NCI-H1092 (cell line): ENCODE measurements at places on chromosomes 4 and X.

GRCh38 chrX:156001001-156001666 is 3.6 kb downstream of the IL9R start:
- no peak for DNase-seq

GRCh38 chr4:172698256-172698655 is 470.4 kb upstream of the GALNT7 start:
- DNase-seq, result no peak

GRCh38 chr4:174320494-174321199 is 36.9 kb downstream of the CEP44 start:
- no peak for DNase-seq

DNA sequence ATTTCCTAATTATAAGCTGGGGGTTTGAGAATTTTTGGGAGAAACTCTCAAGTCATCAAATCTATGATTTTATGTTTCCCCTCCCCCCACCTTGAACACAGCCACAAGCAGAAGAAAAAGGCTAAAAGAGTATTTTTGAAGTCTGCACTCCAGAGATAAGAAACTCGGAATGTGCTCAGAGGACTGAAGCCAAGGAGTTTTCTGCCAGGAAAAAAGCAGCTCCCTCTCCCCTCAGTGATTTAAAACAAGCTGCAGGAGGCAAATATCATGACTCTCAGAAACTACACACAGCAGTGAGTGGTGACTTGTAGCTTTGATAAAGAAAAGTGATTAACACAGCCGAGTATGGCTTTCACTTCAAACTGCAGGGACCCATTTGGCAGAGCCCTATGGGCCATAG is 800.2 kb upstream of the FTHL17 start:
- no peak for DNase-seq

GRCh38 chrX:122418758-122419157 is 765.3 kb upstream of the GRIA3 start:
- DNase-seq, result no peak

- DNase-seq, result no peak
These were observed 6.3 kb downstream of the ALG13 start for GRCh38 chrX:111687305-111687704.

GRCh38 chr4:144970597-144970996 is 127.4 kb downstream of the ANAPC10 start:
- no peak for DNase-seq

GRCh38 chr4:152028131-152028530 is 267.3 kb upstream of the GATB start:
- DNase-seq, result no peak

DNA sequence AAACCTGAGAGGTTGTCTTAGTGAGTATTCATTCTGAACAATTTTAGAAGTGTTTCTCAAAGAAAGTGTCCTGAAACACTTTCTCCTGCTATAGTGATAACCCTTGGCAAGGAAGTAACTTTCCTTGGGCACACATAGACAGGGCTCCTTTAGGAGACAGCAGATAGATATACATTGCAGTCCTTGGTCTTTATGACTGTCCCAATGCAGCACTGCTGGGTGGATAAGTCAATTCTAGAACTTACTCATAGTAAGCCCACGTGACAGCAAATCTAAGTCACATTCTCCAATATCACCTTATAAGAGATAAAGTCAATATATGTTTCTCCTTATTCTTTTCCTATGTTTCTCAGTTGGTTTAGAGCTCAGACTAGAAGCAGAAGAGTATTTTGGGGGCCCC is 46.7 kb downstream of the GPRASP3 start:
- DNase-seq, result no peak

DNA sequence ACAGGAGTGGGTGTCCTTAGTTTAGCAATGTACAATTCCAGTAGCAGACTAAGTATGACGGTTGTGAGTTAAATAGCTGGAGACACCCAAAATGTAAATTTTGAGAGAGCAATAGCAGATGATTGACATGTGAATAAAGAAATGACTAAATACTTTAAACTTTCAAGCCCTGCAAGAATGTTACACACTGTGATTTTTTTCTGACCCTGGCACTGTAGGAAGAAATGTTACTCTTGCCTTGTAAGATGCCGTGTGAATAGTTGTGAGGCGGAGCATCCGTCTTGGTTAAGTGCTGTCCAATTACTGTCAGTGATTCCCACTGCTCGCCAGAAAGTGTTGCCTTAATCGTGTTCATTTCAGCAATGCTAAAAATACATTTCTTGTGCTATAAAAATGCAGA is 1248.1 kb downstream of the RAPGEF2 start:
- no peak for DNase-seq

DNA sequence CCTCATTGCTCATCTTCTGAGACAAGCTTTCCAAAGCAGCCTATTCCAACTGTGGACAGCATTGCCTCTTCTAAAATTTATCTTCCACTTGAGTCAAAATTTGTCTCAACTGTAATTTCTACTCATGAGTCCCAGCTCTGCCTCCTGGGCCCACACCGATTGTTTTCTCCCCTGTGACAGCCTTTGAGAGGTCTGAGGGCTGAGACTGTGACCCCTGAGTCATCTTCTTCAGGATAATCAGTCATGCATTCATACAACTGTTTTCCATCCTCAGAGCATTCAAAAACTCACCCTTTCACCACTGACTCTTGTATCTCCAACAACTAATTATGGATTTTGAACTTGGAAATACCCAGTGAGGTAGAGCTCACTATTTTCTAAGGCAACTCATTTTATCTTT is 228.1 kb downstream of the EDA2R start:
- no peak for DNase-seq

- DNase-seq, result no peak
These were observed 33.2 kb downstream of the LRPAP1 start for GRCh38 chr4:3498901-3499510.

GRCh38 chrX:119266364-119266995 is 30.4 kb downstream of the PGRMC1 start:
- no peak for DNase-seq

- DNase-seq, result peak; percentile 14
These were observed 16.9 kb upstream of the MED28 start for GRCh38 chr4:17597517-17597916.

DNA sequence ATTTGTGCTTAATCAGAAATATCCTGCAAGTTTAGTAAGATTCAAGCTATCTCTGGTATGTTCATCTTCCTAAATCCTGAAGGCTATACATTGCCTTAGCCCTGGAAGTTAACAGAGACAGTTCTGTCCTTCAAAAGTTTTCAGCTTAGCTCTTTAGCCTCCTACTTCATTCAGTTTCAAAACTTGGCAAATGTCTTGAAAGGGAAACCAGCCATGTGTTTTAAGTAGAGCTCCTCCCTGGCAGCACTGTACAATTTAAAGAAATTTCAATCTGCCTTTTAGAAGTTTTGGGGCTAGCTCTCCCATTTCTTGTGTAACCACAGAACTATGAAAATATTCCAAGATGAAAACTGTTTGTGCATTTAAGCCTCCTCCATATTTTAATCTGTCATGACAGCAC is 47.0 kb downstream of the FANCB start:
- DNase-seq, result no peak

- DNase-seq, result no peak
These were observed 157.4 kb downstream of the SPRY1 start for GRCh38 chr4:123553733-123554637.

- no peak for DNase-seq
These were observed 37.1 kb downstream of the GK start for GRCh38 chrX:30690330-30690729.

GRCh38 chrX:48831136-48831908 is 4.1 kb downstream of the PCSK1N start:
- no peak for DNase-seq

- no peak for DNase-seq
These were observed 69.8 kb upstream of the BMP2K start for GRCh38 chr4:78706302-78706701.

DNA sequence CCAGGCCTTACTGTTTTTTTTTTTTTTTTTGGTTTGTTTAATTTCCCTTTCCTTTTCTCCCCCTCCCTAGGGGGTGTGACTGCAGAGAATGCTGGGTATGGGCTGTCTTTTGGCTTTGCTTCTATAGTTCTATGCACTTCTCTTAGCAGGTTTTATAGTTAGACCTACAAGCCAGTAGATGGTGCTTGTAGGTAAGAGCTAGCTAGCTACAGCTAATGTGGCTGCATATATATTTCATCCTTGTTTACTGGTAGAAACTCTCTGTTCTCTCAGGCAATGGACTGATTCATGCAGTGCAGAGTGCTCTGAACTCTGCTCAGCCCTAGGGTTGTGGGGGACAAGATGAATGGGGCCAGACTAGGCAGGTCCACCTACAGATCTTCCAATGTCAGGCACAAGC is 246.4 kb downstream of the SH2D1A start:
- DNase-seq, result no peak

GRCh38 chrX:130196466-130196865 is 24.7 kb downstream of the RAB33A start:
- DNase-seq, result no peak

GRCh38 chr4:132125131-132125530 is 1024.0 kb upstream of the PCDH10 start:
- DNase-seq, result no peak

DNA sequence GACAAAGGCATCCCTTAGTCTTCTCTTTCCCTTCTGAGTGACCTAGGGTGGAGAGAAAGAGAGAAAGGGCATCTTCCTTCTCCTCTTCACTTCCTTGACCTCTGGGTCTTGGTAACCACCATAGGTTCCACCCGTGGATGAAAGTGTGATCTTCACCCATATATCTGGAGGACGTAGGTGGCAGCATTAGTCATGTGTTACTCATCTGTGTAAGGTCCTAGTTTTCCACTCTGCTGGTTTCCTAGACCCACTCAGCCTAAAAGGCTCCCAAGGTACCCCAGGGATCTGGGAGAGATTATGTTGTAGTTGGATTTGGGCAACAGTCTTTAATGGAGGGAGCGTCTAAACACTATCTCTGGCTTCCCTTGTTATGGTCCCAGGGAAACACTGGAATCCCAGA is 45.5 kb upstream of the RAB9B start:
- no peak for DNase-seq

DNA sequence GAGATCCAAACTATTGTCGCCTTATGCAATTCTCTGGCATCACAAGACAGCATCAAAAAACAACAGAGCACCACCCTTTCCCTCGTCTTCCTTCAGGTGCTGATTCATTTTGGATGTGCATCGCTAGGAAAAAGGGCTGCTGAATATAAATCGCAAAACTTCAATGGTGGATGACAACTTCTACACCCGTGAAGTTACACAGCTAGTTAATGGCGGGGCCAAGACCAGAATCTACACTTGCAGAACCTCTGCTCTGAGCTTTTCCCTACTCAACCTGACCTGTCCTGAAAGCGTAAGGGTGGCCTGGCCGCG is 674 bp downstream of the GNPDA2 start:
- DNase-seq, result no peak
